ENCODE measurements at places on chromosomes 12 and 14. TPM values are rescaled to one million over a fixed set of nuclear protein-coding genes. Genes with fewer than 3 reads are reported as not detected.

The KRT3 gene
- total RNA-seq, result 0.43 TPM

The CIPC gene
- total RNA-seq, result 16.7 TPM

The EIF2S1 gene
- total RNA-seq, result 123 TPM

The YEATS4 gene
- total RNA-seq, result 9.2 TPM

The PELI2 gene
- total RNA-seq, result 5.3 TPM

The POTEM gene
- not detected for total RNA-seq

The GPR84 gene
- total RNA-seq, result not detected

The NEDD8 gene
- 251 TPM for total RNA-seq

The BDKRB1 gene
- total RNA-seq, result 0.20 TPM

The CEBPE gene
- total RNA-seq, result not detected

The IL31 gene
- not detected for total RNA-seq

The CFAP54 gene
- 0.62 TPM for total RNA-seq

The C12orf60 gene
- 1.7 TPM for total RNA-seq

The CRACR2A gene
- total RNA-seq, result 0.96 TPM

The TAS2R42 gene
- total RNA-seq, result not detected

The BTBD6 gene
- total RNA-seq, result 23.8 TPM

The RBP5 gene
- not detected for total RNA-seq

The RAB35 gene
- 63.3 TPM for total RNA-seq

The KITLG gene
- total RNA-seq, result 15.9 TPM

The CCDC196 gene
- not detected for total RNA-seq

The TMCC3 gene
- 3.5 TPM for total RNA-seq

The NPFF gene
- not detected for total RNA-seq

The SINHCAF gene
- 115 TPM for total RNA-seq

The DPY19L2 gene
- 7.3 TPM for total RNA-seq

The MEG3 gene
- not detected for total RNA-seq

The TAS2R7 gene
- not detected for total RNA-seq

The REM2 gene
- total RNA-seq, result 0.48 TPM

The STYK1 gene
- total RNA-seq, result 1.6 TPM

The KCTD10 gene
- 120 TPM for total RNA-seq

The TAMALIN gene
- total RNA-seq, result 12.4 TPM

The PGF gene
- 3.5 TPM for total RNA-seq

The OS9 gene
- total RNA-seq, result 215 TPM

The PPFIA2 gene
- total RNA-seq, result 1.3 TPM

The STX2 gene
- 33.0 TPM for total RNA-seq

The ZNF641 gene
- 7.1 TPM for total RNA-seq

The KRT72 gene
- total RNA-seq, result not detected

The GPR135 gene
- total RNA-seq, result 6.7 TPM

The PTPRR gene
- 1.3 TPM for total RNA-seq

The GALNT8 gene
- 6.8 TPM for total RNA-seq

The COPS7A gene
- total RNA-seq, result 51.5 TPM

The ALDH1L2 gene
- 69.2 TPM for total RNA-seq

The KRT86 gene
- 0.43 TPM for total RNA-seq

Measured in astrocyte (in vitro differentiated cells and primary cell).